IPS DF 6.9 (cell line): ENCODE measurements at places on chromosomes 1 and 21.

DNA sequence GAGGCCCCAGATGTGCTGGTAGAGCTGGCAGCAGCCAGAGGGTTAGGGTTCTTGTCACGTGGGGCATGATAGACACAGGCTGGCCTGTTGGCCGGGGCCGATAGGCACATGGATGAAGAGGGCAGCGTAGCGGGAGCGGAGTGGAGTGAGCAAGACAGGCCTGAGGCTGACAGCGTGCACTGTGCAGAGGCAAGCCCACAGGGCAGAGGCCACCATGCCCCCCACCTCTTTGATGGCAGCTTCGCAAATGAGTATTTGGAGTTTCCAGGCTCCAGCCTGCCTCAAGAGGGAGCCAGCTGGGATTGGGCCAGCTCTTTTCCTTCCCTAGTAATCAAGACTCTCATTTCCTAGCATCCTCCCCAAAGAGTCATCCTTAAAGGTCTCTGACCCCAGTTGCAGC, 43.5 kb downstream of the TMCC2 start:
- DNase-seq, result no peak

DNA sequence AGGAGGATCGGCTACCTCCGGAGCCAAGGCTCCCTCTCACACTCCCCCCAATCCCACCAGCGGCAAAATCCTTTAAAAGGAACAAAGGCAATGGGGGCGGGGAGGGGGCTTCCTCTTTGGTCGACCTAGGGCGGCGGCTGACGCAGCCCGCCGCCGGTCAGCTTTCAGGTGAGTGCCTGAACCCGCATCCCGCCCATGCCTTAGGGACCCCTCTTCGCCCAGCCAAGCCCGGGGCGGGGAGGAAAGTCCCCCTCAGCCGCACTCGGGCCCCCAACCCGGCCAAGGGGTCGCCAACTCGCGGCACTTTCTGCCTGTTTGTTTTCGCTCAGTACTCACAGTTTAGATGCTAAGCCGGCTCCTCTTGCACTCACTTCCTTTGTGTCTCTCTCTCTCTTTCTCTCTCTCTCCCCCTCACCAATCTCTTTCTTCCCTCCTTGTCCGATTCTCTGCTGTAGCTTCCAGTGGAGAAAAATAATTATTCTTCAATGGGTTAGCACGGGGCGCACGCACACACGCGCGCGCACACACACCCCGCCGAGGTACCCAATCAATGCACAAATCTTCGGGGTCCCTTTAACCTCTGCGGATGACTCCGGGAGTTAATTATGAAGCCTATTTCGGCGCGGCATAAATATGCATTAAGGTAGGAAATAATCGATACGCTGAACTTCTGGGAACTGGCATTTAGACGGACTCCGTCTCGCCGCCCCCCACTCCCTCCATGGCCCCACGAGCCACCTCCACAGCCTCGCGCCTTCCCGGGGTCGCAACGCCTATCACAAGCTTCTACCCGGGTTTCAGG, at the start of gene BLACAT1:
BLACAT1 (minus strand) TSS at position 465 of the 802 bp plus-strand sequence.
- DNase-seq, result no peak

DNA sequence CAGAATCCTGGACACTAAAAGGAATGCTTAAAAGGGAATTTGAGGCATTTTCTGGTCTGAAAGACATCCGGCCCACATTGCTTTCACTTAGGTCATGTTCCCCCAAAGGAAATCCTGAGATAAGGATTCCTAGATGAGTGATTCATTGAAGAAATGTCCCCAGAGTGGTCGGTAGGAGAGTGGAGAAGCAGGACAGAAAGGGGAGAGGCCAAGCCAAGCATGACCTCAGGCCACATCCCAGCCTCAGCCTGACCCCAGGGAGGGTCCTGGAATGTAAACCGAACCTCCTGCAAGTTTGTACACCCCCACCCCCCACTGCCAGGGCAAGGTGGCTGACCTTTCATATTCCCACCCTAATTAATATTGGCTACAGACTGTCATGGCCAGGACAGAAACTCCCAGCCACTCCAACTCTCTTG, 16.6 kb downstream of the HIVEP3 start:
- DNase-seq, result no peak

DNA sequence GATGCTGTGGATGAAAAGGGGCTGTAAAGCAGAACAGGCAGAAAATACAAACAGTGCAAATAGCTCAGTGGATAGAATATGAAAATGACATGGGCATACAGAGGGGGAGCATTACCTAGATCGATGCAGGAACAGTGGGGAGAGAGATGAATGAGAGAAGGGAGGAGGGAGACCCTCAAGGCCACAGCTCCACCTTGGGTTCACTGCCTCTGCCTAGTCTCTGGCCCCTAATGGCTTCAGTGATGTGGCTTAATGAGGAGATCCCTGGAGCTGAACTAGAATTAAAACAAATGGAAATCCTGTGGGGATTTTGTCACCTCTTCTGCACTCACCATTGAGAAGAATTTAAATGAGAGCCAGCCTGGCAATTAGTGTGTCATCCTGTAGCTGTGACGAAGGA, 165.0 kb downstream of the TNR start:
- no peak for DNase-seq

GRCh38 chr1:225816643-225817538, 7.0 kb downstream of the EPHX1 start:
- DNase-seq, result no peak

GRCh38 chr1:154186177-154186576, 5.7 kb downstream of the TPM3 start:
- peak; percentile 77 for DNase-seq

GRCh38 chr21:42281181-42281680, 34.0 kb downstream of the TFF3 start:
- DNase-seq, result no peak

- no peak for DNase-seq
Measured at GRCh38 chr1:184656221-184656620, 98.4 kb downstream of the EDEM3 start.

DNA sequence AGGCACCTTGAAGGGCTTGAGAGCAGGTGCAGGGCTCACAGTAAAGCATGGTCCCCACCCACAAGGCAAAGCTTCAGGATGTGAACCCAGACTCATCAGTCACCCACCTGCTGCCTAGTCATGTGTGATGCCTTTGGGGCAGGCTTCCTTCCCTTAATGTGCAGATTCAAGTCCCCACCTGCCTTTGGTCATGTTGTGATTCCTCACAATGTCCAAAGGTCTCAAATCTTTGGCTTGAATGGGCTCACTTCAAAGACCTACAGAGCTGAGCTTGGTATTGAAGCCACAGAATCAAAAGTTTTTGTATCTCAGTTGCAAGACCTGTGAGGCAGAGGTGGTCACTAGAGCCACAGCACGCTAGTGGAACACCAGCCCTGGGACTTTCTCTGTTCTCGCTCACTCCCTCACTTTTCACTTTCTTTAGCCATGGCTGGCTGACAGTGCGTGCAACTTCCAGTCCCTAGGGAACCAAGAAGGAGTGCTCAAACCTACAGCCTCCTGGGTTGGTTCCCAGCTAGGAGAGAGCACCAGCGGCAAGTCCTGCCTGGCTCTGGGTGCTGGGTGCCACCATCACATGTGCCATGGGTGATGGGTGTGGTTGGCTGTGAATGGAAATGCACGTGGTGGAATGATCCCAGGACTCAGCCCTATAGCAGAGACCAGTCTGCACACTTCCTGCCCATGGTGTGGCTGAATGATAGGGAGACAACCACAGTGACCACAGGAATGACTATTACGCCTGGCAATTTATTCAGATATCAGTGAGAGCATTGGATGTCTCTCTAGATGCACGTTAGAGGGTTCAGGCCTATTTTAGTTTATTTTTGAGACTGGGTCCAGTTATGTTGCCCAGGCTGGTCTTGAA, 26.4 kb upstream of the CLIC6 start:
- no peak for DNase-seq

DNA sequence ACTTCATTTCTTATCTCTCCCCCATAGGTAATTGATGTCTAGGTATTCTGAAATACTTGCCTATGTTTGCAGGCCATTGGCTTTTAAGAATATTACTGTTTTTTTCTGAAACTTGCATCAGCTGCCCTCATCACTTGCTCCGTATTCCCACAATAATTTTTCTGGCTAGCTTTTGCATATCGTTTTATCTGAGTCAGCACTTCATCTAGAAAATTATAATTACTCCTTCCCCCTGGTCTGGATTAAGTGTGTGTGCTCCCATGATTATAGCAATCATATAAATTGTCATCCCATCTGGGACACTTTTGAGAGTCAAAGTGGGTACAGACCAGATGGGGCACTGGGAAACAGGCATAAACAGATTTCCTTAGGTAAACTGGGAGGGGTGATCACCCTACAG, 583.2 kb upstream of the B3GALT2 start:
- no peak for DNase-seq

DNA sequence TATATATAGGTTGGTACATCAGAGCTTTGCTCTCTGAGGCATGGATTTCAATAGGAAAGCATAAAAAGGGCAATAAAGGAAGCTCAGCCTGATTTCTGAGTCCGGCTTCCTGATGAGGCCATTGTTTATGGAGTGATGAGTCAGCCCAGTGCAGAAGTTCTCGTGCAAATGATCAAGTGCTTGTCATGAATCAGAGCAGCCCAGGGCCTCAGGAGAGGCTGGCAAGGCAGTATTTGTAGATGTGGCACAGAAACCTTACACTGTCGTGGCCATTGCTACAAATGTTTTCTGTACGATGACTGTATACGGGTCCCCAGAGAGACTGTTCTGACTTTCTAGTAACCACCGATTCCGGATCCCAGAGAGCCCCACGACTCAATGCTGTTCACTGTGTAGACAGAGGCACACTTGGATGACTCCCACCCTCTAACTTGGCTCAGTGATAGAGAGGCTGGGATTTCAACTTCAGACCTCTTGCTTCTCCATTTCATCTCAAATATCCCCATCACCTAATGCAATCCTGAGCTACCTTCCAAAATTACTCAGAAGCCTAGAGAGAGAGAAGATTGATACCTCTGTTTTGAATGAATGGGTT, 26.8 kb downstream of the UMODL1 start:
- no peak for DNase-seq

- no peak for DNase-seq
Measured at GRCh38 chr1:63742526-63742925, 31.3 kb upstream of the ROR1 start.

DNA sequence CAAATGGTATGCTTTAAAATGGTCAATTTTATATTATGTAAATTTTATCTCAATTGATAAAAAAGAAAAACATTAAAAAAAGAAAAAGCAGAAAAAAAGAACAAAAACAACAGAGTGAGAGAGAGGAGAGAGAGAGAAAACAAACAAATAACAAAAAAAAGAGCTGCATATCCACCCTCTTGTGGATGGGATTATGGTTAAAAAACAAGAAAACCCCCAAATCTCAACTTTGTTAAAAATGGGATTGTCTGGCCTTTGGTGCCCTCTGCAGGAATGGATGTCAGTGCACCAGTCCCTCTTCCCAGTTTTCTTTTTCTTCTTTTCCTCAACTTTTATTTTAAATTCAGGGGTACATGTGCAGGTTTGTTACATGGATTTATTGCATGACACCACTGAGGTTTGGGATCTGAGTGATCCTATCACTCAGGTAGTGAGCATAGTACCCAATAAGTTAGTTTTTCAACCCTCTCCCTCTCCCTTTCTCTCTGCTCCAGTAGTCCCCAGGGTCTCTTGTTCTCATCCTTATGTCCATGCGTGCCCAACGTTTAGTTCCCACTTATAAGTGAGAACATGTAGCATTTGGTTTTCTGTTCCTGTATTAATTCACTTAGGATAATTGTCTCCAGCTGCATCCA, 28.1 kb downstream of the RNF187 start:
- no peak for DNase-seq

- DNase-seq, result no peak
Measured at GRCh38 chr1:207321790-207322645, 540 bp downstream of the CD55 start.

GRCh38 chr1:46188295-46189030, 9.8 kb downstream of the POMGNT1 start:
- no peak for DNase-seq

DNA sequence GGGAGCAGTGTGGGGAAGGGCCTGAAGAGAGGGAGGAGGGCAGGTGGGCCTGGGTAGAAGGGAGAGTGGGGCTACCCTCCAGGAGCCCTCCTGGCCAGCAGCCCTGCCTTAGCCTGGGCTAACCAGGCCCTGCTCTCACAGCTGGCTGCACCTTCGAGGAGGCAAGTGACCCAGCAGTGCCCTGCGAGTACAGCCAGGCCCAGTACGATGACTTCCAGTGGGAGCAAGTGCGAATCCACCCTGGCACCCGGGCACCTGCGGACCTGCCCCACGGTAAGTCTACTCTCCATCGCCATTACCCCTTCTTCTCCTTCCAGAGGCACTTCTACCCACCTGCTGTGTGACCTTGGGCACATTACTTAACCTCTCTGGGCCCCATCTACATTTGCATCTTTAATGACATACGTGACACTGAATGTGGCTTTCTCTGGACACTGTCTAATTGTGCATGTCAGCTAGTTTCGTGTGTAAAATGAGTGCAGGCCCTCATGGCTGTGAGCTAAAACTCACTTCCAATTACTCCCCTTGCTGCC, 18.9 kb downstream of the PTPRU start:
- no peak for DNase-seq

GRCh38 chr1:199854686-199855321, 172.7 kb upstream of the NR5A2 start:
- DNase-seq, result no peak

GRCh38 chr1:151611288-151611790, 511 bp upstream of the SNX27 start:
- no peak for DNase-seq

GRCh38 chr1:155255243-155256007, at the start of gene ENTREP3:
Gene ENTREP3 (minus strand): TSS chr1:155255483. CDS start chr1:155254877, 606 bp downstream.
- no peak for DNase-seq

DNA sequence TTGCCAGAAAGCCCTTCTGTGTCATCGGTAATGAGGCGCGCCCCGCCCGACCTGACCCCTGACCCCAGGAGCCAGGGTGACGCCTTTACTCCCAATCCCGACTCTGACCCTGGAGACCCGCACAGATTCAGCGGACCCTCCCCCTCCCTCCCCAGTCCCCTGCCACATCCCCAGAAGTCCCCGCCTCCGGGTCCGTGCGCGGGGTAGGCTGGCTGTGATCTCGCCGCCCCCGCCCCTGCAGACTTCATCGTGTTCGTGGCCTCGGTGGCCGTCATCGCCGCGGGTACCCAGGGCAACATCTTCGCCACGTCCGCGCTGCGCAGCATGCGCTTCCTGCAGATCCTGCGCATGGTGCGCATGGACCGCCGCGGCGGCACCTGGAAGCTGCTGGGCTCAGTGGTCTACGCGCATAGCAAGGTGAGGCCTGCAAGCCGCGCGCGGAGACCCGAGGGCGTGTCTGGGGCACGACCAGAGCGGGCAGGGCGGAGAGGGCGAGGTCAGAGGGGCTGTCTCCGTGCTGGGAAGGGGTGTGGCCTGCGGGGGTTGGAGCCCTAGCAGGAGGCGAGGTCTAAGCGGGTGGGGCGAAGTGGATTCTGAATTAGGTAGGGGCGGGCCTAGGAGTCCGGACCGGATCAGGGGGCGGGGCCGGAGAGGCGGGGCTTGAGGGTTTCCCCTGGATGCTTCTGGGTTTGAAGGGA, 34.8 kb downstream of the KCNQ4 start:
- peak; percentile 68 for DNase-seq

GRCh38 chr1:51969038-51969705, 21.3 kb downstream of the RAB3B start:
- no peak for DNase-seq

DNA sequence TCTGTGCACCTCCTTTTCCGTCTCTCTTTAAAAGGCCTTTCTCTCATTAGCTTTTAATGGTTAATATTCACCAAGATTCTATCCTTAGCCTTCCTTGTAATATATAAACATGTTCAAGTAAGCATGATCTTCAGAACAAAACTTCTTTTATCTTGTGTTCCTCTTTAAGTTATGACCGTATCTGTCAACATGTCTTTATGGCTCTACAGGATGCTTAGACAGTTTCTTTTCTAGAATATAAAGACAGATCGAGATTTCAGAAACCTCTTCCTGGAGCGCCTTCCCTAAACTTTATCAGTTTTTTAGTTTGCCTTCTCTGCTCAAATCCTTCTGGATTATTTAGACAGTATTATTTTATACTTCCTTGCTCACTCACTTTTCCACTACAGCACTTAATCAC, 7.2 kb downstream of the RO60 start:
- DNase-seq, result no peak
